NT2/D1 (cell line): ENCODE measurements at places on chromosomes 6 and 20.

GRCh38 chr6:97885325-97885724, 602.3 kb upstream of the MMS22L start:
- DNase-seq, result no peak

DNA sequence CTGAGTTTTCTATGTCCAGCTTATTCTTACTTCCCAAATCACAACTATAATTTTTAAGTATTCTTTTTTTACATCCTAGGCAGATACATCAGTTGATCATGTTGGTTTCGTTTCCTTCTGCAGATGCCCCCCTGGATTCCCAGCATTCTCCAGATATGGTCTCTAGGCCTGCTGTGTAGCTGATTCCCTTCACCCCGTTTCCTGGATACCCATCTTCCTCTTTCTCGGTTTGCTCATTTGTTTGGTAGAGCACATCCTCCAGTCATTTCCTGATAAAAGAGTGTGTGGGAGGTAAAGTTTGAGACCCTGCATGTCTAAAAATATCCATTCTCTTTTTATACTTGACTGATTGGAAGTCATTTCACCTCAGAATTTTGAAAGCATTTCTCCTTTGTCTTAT, 66.4 kb downstream of the ANKS1A start:
- no peak for DNase-seq

DNA sequence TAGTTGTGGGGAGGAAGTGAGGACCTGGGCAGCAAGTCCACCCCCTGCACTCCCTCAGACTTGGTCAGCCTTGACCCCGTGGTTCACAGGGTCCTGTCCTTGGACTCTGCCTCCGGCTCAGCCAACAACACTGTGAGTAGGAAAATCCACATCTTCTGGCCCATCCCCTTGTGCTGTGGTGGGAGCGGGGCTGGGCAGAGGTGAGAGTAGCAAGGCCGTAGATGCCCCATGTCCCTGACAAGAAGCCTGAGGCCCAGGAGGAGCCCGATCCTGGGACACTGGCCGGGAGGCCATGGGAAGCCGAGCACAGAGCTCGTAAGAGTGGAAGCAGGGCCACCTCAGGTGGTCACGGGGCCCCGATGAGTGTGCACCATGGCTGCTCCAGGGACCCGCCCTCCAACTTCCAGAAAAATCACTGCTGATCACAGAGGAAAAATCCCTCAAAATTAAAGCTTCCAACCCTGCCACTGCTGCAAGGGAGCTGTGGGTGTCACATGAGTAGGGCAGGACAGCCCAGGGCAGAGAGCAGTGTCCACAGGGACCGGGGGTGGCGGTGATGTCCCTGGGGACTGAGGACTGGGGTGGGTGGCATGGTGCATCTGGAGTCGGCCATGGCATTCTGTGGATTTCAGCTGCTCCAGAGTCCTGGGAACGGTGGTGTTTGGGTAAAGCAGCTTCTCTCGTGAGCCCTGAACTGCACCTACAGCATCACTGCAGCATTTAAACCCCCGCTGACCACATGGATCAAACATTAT, 189.4 kb downstream of the DLL1 start:
- DNase-seq, result no peak

DNA sequence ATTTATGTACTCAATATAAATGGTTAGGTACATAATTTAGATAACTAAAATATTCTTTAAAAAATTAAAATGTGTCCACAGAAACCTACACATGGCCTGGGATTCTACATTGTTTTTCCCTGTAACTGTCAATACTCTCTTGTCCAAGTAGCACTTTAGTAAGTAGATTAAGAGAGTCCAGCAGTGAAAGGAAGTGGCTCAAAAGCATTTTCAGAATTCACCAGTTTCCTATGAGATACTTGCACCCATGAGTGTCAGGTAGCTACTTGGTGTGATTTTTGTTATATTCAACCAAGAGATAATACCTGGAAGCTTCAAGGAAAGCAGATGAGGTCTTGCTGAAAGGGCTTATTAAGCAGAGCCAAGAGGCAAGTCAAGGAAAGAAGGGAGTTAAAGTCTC, 126.3 kb downstream of the FYN start:
- DNase-seq, result no peak

GRCh38 chr6:3822747-3823445, 26.3 kb upstream of the FAM50B start:
- DNase-seq, result no peak

GRCh38 chr20:50136822-50137599, 16.5 kb downstream of the PEDS1 start:
- DNase-seq, result no peak

DNA sequence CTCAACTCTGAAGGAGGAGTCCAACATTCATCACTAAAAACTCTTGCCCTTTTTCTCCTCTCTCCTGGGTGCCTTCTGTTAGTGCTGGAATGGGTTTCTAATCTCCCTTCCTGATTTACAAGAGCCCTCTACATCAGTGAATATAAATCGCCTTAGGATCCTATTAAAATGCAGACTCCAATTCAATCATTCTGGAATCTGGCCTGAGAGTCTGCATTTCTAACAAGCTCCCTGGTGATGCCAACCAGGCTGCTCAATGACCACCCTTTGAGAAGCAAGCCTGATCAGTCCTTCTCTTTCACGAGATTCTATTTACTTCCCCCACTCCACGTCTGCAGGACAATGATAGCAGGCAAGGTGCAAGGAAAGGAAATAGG, 72.8 kb upstream of the E2F3 start:
- DNase-seq, result no peak

DNA sequence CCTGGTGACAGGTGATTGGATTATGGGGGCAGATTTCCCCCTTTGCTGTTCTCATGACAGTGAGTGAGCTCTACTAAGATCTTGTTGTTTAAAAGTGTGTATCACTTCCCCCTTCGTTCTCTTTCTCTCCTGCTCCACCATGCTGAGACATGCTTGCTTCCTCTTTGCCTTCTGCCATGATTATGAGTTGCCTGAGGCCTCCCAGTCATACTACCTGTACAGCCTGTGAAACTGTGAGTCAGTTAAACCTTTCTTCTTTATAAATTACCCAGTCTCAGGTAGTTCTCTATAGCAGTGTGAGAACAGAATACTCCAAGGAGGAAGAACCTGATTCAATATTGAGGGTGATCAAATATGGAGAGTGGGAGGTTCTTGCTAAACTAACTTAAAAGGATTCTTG, 724.9 kb downstream of the DOK5 start:
- DNase-seq, result no peak

GRCh38 chr6:167684276-167685104, 142.2 kb upstream of the AFDN start:
- DNase-seq, result no peak

DNA sequence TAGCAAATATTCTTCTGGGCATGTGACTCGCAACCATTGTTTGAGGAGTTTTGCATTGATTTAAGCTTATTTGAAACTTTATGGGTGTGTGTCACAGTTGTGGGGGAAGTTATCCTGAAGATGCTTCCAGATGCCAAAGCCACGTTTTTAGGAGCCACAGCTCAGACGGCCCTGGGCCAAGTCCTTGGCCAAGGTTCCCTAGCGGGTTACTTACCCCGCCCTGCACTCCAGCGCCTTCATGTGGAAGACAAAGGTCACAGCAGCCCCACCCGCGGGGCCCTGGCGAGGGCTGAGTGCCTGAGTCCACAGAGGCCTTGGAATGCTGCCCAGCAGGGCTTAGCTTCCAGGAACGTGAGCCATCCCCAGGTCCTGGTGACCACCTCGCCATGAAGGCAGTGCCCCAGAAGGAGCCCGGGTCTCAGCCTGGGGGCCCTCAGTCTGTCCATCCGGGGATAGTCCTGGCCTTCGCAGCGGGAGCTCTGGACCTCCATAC, 308.3 kb downstream of the CDH4 start:
- no peak for DNase-seq

DNA sequence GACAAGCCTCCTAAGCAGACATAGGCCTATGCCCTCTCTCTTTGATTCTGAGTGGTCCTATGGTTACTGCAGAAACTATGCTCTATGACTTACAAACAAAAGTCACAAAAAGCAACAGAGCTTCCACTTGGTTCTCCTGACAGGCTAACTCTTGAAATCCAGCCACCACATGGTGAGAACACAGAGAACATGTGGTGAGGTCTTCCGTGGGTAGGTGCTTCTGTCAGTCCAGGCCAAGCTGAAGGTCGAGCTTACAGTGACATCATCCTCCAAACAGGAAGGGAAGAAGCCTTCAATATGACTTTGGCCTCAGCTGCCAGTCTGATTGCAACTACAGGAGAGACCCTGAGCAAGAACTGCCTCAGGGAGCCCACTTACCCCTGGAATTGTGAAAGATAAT, 265.5 kb downstream of the TBX18 start:
- DNase-seq, result no peak

- DNase-seq, result no peak
Observed at GRCh38 chr20:31593221-31594001, 11.7 kb upstream of the ID1 start.

DNA sequence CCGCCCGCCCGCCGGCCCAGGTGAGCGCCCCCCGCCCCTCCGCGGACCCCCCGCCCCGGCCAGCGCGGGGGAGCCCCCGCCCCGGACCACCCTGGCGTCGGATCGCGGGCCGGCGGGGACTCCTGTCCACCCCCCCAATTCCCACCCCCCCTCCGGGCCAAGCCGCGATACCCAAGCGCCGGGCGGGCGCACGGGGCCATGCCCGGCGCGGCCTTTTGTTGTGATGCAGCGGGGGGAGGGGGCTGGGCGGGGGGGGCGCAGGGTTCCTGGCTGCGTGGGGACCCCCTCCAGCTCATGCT, 245 bp downstream of the SRC start:
- no peak for DNase-seq

GRCh38 chr20:34880215-34880850, 3.9 kb downstream of the ACSS2 start:
- DNase-seq, result no peak

- no peak for DNase-seq
Observed at GRCh38 chr6:134706806-134707205, 243.1 kb downstream of the ALDH8A1 start.

DNA sequence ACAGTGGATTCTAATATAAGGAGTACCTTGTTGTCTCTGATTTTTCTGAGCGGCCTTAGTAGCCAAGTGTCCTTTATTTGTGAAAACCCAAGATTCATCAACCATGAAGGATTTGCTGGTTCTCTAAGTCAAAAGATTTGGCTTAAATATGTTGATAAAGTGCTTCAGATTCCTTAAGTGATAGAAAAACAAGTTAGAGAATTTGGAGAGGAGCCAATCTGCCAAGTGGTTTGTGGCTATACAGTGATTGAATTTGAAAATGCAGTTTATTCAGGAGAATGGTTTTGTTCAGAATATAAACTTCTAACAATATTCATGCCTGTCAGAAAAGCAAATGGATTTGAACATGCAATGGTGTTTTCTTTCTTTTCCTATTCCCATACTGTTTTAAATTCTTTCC, 54.8 kb downstream of the CAP2 start:
- DNase-seq, result no peak

DNA sequence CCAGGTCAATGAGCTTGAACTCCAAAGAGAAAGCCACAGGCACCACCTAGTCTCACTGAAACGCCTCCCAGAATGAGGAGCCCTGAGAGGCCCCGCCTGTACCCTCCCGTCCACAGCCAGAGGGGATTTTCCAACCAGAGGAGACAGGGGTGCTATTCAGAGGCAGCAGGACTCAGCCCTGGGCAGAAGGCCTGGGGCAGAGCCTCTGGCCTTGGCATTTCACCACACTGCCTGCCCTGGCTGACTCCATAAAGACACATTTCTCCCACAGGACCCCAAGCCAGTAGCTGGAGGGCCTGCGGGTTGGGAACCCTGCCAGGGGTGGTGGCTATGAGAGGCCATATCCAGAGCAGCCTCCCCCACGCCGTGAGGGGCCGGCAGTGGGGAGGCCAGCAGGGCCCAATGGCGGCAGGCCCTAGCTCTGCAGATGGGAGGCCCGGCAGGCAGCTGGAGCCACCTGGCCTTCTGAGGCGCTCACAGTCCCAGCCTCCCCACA, 159.3 kb downstream of the PREX1 start:
- DNase-seq, result no peak

- no peak for DNase-seq
Observed at GRCh38 chr6:152298848-152299735, 338.1 kb downstream of the SYNE1 start.

DNA sequence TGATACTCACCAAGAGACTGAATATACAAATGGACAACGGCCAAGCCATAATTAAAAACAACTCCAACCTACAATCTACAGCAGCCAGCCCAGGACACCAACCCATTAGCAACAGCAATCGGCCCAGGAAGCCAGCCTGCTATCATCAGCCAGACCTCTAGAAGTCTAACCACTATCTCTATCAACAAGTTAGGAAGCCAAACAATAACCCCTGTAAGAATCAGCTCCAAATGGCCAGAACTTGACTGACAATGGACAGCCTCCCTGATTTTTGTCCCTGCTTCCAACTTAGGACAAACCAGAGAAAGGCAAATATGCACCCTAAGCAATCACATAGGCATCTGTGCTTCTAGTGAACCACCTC, 511.8 kb upstream of the JARID2 start:
- DNase-seq, result no peak

DNA sequence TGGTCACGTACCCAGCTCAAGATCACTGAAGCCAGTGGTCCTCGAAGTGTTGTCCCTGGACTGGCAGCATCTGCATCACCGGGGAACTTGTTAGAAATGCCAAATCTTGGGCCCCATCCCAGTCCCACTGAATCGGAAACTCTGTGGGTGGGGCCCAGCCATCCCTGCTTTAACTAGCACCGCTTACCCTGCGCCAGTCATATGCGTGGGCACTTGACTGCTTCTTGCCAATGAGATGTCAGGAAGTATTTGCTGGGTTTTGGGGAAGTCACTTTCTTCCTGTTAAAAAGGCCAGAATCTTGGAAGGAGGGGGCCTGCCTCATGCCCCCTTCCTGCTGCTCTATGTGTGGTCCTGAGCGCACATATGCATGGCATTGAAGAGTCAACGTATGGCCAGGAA, 11.7 kb upstream of the SULF2 start:
- DNase-seq, result no peak

- DNase-seq, result no peak
Observed at GRCh38 chr6:122571888-122572287, 38.3 kb upstream of the PKIB start.

DNA sequence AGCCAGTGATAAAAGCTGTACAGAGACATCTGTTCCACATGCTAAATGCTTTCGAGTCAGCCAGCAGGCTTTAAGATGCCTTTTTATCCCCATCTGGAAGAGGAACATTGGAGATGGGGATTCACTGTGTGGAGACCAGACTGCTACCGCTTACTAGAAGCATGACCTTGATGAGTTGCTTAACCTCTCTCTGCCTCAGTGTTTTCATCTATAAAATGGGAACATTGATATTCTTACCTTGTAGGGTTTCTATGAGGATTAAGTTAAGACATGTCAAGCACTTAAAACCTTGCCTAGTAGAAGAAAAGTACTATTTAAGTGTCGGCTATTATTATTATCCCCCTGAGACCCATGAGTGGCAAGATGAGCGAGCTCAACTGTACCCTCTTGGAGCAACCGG, 165.3 kb upstream of the SNX9 start:
- DNase-seq, result no peak

- no peak for DNase-seq
Observed at GRCh38 chr6:43074847-43075669, 1.1 kb upstream of the PTK7 start.
